ENCODE measurements at places on chromosomes 12 and 14.

DNA sequence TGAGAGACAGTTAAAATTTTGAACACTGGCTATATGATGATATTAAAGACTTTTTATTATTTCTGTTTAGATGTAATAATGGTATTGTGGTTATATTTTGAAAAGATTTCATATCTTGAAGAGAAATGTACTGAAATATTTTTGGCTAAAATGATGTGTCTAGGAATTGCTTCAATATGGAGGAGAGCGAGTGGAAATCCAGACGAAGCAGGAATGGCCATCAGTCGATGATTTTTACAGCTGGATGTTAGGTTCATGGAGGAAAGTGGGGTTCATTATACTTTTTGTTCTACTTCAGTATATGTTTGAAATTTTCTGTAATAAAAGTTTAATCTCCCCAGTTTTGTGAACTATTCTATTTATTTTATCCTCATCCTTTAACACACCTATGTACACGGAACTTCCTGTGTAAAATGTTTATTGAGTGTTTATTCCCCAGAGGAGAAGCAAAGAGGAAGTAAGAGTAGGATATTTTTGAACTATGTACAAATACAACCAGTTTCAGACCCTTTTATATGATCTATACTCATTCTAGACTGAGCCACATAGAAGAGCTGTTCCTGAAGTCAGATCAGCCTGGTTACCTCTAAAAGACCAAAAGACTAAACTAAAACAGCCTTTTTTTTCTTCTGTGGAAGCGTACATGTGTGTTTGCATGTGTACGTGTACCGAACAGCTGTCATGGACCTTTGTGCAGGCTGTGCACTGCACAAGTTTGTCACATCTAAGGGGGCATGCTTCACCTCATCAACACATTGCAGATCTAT, 211.0 kb upstream of the NUDT4 start:
- no peak for DNase-seq

- no peak for DNase-seq
Measured at GRCh38 chr12:107679336-107679735, 6.3 kb upstream of the PWP1 start.

GRCh38 chr12:55717011-55718007, 1.5 kb downstream of the BLOC1S1 start:
- DNase-seq, result no peak

DNA sequence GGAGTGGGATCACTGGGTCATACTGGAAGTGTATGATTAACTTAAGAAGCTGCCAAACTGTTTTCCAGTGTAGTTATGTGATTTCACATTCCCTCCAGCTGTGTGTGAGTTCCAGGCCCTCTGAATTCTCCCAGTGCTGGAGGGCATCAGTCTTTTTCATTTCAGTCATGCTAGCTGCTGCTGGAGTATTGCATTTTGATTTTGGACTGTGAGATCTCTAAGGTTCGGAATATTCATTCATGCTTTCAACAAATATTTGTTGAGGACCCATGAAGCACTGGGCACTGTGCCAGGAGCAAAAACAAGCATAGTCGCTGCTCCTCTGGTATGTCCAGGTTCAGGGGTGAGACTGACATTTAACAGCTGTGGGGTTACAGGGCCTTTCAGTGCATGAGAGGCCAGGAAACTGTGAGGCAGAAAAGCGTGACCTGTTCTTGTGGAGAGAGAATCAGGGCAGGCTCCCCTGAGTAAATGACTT, 133.2 kb downstream of the SCARB1 start:
- DNase-seq, result no peak

DNA sequence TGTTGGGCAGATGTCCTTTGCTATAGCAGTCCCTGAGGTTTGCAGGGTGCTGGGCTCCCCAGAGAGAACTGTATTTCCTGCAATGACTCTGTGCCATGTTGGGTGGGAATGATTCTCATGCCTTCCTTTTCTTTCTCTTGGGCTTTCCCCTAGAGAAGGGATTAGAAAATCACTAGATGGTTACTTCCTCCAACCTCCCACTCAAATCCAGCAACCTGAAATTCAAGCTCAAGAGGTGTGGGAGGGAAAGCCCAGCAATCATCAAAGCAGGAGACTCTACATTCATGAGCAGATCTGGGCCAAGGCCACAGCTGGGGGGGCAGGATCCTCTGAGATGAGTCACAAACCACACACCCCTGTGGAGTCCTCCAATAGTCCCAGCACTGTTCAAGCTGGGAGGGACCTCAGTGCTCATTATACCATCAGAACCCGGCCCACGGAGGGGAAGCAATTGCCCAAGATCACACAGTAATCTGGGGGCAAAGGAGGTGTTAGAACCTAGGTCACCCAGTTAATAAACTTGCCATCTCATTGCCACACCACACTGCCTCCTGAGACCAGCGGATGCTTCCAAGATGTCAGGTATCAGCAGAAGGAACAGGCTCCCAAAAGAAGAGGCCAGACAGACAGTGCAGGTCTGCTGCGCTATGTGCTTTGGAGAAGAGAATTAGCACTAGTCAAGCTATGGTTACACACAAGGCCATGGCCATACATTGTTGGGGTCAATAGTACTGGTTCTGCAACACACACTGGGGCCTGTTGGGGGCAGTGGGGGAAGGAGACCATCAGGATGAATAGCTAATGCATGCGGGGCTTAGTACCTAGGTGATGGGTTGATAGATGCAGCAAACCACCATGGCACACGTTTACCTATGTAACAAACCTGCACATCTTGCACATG, 65.7 kb downstream of the TTC9 start:
- DNase-seq, result peak; percentile 69

DNA sequence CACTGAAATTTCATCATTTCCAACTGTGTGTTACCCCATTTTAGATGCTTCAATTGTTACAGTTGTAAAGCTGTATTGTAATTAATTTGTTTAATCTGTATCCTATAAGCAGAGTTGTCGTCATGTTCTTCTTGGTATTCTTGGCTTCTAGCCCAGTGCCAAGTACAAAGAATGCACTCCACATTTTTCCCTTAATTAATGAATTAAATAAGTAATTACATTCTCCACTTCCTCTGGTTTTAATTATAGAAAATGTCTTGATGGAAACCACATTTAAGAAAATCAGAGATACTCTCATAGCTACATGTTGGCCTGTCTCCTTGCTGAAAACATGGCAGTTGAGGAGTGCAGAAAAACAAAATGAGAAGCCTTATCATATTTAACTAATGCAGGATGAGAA, 746 bp downstream of the DNAI7 start:
- no peak for DNase-seq

DNA sequence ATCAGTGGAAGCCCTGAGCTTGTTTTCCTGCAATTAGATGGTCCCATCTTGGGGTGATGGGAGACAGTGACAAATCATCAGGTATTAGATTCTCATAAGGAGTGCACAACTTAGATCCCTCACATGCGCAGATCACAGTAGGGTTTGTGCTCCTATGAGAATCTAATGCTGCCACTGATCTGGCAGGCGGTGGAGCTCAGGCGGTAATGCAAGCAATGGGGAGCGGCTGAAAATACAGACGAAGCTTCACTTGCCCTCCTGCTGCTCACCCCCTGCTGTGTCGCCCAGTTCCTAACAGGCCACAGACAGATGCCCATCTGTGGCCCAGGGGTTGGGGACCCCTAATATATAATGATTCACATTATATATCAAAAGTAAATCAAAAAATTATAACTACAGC, 258.8 kb upstream of the USP15 start:
- no peak for DNase-seq

DNA sequence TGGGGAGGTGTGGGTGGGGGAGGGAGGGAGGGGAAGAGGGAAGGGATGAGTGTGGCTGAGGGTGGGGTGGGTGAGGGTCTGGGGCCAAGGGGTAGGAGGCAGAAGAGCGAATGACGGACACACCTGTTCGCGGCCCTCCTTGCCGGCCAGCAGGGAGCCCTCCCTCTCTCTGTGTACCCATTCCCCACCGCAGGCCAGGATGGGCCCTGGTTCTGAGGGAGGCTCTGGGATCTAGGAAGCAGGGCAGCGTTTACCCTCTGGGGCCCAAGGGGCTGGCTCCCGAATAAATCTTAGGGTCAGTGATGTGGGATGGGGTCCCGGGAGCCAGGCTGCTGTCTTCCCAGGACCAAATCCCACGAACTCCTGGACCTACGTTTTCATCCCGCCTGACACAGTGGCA, 46.0 kb upstream of the ESRRB start:
- DNase-seq, result no peak

DNA sequence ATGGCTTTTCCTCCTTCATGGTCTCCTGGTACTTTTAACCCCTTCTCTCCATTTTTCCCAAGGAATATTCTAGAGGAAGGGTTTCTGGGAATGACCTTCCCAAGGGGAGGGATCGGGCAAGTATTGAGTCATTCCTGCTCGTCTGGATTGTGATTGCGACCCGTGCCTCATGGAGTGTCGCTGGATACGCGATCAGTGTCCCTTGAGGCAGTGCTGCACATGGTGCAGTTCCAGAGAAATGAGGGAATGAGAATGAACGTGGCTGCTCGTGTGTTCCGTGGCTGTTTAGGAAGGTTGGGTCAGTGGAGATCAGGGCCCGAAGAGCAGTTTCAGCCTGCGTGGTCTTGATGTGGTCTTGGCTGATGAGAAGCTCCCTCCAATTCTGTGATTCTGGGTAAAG, 234.4 kb downstream of the CACNA1C start:
- DNase-seq, result no peak

DNA sequence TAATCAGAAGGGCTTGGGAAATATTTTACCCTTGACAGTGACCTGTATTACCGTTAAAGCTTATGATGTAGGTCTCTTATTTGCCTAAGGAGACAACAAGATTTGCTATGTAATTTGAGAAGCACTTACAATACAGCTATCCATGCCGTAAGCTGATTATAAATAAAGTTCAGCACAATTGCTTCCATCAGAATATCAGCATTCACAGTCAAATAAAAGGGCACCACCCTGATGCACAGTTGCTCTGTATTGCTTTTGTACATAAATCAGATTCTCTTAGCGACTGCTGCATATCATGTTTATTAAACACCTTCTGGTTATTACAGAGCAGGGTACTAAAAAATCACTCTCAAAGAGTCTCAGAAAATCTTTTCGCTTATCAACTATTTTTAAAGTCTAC, 67.3 kb upstream of the VRK1 start:
- DNase-seq, result no peak

- no peak for DNase-seq
Measured at GRCh38 chr14:72909163-72909562, 15.3 kb upstream of the DPF3 start.

DNA sequence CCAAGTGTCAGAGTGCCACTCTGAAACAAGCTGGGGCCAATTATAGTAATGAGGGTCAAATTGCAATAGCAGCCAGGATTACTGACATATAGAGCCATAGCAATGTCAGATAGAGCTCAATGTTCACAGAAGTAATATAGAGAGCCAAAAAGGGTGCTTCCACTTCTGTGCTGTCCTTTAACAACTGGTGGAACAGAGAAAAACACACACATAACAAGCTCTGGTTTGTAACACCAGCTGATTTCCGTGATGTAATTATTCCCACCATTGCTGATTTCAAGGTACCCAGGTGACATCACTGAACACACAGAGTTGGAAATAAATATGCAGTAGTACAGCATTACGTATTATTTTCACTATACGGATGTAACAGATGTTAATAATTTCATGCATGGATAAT, 3.0 kb upstream of the CLEC2B start:
- no peak for DNase-seq

- DNase-seq, result peak; percentile 56
Measured at GRCh38 chr14:50830044-50830931, 674 bp downstream of the NIN start.

DNA sequence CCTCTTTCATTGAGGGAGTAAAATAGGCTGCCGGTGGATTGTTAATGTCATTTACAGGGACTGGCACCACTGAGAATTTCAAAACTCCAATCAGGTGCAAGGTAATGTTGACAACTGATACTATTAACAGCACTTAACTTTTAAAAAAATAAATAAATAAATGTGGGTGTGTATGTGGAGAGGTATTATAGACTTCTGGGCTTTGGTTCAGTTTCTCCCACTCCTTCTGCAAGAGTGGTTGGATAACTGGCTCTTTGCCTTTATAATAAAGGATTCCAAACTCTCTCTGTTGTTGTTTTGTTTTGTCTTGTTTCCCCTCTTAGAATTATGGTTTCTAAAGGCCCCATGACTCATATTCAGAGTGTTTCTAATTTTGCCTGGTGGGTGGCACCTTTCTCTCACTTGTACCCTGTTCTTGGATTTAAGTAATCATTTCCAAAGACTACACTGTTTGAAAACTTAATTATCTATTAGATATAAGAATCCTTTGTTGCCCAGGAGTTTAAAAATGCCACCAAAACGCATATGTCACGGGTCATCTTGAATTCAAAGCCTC, 151.6 kb upstream of the ARID2 start:
- no peak for DNase-seq

DNA sequence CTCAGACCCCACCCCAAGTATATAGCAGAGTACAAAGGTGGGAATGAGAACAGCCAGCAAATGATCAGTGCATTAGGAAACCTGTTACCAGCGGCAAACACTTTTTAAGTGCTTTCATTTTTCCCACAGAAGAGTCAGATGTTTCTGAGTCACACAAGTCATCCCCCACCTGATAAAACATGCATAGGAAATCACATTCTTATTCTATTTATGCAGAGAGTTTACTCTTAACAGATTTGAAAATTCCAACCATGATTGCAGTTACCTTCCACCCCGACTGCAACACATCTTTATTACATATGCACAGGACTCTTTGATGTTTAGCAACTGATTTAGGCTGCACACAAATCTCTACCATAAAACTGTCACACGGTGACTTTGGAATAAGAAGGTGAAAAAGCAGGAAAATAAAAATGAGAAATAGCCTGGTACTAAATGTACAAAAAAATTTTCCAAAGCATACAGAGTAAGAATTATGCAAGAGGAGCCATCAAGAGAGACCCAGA, 236.4 kb downstream of the PAWR start:
- no peak for DNase-seq

GRCh38 chr12:77488041-77488620, 342.6 kb upstream of the NAV3 start:
- no peak for DNase-seq

DNA sequence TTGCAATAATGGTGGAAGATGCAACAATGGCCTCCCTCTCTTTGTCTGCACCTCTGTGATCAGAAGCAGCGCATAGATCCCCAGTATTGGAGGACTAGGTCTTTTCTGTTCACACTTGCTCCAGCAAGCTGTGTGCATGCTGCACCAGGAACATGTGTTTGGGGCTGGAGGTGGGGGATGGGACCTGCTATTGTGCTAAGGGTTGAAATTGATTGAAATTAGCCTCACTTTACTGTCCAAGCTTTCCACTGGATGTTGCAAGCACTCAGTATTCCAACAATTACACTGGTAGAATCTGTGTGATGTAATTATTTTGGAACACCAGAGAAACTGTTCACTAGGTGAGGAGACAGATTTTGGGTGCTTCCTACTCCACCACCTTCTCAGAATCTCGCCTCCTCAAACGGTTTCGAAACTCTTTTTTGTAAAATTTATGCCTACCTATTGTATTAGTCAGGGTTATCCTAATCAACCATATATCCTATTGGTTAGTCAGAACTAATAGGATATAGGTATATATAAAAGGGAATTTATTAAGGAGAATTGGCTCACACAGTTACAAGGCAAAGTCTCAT, 35.6 kb downstream of the IFT81 start:
- no peak for DNase-seq

DNA sequence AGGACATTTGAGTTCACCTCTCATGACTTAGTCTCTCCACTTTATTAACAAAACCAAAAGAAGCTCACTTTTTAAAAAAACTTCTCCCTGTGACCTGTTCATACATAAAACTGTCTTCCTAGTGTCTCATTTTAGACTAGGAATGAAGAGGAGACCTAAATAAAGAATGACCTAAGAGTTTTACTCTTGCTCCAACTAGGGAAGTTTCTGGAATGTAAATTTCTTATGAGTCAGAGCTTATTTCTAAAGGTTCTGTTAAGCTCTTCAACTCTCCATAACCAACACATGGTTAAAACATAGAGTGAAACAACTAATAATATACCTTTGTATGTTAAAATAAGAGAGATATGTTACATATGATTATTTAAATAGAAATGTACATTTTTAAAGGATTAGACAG, 369.8 kb downstream of the EMP1 start:
- no peak for DNase-seq

Data from ureter (tissue), 1 donor.